EL (cell line): ENCODE measurements at places on chromosomes 7 and 10.
A peak's percentile ranks its signal among the peaks of the same experiment; 100 is the strongest.

GRCh38 chr7:45495618-45496017 is 78.5 kb upstream of the ADCY1 start:
- DNase-seq: no peak

DNA sequence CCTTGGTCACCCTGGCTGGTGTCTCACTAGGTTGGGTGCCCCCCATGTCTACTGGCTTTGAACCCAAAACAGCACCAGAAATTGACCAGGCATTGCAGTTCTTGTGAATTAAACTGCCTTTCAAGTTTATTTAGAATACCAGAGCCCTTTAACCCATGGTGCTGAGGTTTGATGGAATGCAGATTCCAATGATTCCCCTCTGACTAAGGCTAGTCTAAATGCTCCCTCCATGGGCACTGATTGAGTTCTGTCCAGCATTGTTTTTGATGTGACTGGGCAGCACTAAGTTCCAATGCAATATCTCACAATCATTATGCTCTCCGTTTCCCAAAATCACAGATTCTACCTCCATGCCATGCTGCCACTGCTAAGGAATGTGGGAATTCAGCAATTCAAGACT is 1047.4 kb upstream of the LRRN3 start:
- DNase-seq: peak; percentile 63

GRCh38 chr7:134996097-134996550 is 9.8 kb downstream of the AGBL3 start:
- no peak for DNase-seq

DNA sequence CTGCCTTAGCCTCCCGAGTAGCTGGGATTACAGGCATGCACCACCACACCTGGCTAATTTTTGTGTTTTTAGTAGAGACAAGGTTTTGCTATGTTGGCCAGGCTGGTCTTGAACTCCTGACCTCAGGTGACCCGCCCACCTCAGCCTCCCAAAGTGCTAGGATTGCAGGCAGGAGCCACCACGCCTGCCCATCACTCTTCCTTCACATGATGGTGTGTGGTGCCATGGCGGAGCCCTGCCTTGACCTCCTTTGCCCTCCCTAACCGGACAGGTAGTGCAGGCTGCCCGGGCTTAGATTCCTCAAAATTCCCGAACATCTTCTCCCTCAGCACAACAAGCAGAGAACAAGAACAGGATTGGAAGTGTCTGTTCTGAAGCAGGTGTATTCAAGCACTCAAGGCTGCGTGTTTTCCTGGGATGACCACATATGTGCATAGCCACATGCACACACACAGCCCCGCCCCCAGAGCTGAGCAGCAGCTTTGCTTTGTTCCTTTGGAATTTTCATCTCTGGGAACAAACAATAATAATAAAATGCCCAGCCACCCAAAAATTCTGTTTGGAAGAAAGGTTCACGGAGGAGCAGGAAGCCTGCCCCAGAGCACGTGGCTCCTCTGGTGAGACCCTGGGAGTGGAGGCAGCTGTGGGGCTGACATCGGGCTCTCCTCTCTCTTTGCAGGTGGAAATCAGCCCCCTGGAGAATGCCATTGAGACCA is 131.3 kb upstream of the NPS start:
- no peak for DNase-seq

- no peak for DNase-seq
These were observed 859.0 kb upstream of the AUTS2 start for GRCh38 chr7:68739306-68739705.

GRCh38 chr7:157360483-157361025 is 23.8 kb downstream of the DNAJB6 start:
- DNase-seq: no peak

- DNase-seq: no peak
These were observed 615.2 kb downstream of the GRM8 start for GRCh38 chr7:126637538-126637937.

DNA sequence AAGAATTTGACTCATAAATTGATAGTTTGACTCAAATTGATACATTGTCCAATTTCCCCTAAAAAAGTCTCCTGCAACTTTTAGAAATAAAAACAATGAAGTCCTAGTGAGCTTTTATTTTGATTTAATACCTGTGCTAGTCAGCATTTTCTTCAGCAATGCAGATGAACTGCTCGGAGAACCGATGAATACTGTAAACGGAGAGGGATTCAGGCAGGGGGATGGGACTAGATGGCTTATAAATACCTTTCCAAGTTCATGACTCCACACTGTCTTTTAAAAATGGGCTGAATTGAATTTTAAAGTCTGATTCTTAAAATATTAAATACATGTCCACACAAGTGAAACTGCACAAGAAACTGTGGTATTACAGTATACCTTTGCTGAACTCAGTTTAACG is 12.7 kb downstream of the EEPD1 start:
- no peak for DNase-seq

GRCh38 chr10:42952349-42952748 is 124.5 kb upstream of the RET start:
- peak; percentile 50 for DNase-seq

GRCh38 chr7:42494736-42495135 is 257.7 kb upstream of the GLI3 start:
- DNase-seq: no peak

DNA sequence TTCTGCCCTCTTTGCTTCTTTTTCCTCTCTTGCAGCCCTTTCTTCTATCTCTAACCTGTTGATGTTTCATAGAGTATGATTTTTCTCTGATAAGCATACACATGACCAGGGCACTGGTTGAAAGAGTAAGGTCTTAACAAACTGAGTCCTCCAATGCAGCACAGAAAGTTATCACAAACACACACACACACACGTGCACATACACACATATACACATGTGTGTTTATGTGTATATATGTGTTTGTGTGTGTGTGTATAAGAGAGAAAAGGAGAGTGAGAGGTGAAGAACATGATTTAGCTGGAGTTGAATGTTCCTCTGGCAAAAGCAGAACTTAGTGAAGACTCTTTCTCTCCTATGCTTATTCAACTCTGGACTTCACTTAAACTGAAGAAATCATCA is 130.0 kb downstream of the KLF6 start:
- DNase-seq: no peak

- peak; percentile 19 for DNase-seq
These were observed at the start of gene PTPRZ1 for GRCh38 chr7:121872831-121873288. Gene PTPRZ1, plus strand, starts transcription at chr7:121873161. Its CDS starts 339 bp downstream, at chr7:121873500.

GRCh38 chr10:44539178-44539577 is 154.3 kb upstream of the CXCL12 start:
- DNase-seq: no peak

- no peak for DNase-seq
These were observed 191.5 kb downstream of the CELF2 start for GRCh38 chr10:11208908-11209829.

- DNase-seq: no peak
These were observed 67.8 kb downstream of the TBXAS1 start for GRCh38 chr7:139896831-139897230.

DNA sequence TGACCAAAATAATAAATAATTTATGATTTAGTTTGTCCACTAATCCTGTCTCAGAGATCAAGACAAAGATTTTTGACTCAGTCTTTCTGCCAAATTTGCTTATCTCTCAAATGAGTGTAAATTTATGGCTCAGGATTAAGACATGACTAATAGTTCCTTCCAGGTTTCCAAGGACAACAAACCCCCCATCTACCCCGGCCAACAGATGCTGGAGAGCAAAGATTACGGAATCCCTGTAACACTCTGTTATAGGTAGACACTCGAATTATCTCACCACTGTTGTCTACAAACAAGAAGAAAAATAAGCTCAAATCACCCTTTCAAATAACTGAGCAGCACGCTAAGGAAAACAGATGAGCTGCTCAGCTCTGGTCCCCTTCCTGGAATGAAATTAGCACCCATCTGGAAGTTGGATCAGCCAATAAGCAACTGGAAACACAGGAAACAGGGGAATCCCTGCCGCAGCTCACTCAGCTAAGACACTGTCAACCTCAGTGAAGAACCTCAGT is 56.8 kb upstream of the SVIL start:
- peak; percentile 48 for DNase-seq

- no peak for DNase-seq
These were observed 140.0 kb downstream of the PTPRN2 start for GRCh38 chr7:158447506-158448171.

GRCh38 chr10:112658900-112659638 is 212.1 kb downstream of the VTI1A start:
- peak; percentile 68 for DNase-seq

GRCh38 chr10:85610381-85611092 is 756.1 kb downstream of the GRID1 start:
- no peak for DNase-seq

GRCh38 chr10:55330486-55330885 is 529.5 kb upstream of the PCDH15 start:
- DNase-seq: no peak

DNA sequence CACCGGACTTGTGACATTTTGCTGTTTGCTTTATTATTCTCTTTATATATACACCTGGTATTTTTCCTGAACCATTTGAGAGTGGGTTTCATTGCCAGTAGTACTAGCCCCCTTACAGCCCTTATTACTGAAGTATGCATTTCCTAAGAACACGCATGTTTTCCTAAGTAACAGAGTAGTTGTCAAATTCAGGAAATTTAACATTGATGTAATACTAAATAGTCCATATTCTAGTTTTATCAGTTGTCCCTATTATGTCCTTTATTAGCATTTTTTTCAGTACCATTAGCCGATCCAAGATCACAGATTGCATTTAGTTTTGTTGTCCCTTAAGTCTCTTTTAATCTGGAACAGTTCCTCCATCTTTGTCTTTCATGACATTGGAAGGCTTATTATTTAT is 8.0 kb downstream of the KMT2E start:
- DNase-seq: no peak

DNA sequence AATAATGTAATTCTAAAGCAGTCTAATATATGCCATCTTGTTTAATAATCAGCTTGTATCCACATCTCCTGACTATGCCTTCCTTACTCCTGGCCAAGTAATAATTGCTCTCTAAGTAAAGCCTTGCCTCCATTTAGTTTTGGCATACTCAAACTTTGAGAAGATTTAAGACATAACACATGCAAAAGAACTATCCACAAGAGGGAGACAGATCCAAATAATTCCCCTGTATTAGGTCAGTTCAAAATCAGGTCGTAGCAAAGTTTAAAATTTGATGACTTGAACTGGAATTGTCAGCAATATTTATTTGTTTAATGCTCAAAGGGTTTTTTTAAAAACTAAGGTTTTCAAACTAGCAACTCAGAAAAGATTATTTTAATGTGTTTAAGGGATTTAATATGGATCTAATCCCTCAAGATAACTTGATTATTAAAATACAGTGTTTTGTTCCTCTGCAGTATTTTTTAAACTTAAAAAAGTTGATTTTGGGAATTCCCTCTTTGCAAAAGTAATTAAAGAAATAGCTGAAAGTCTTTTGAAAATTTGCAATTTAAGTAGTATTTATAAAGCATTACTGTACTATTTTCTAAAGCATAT is 95.3 kb downstream of the HDAC9 start:
- peak; percentile 46 for DNase-seq

GRCh38 chr7:22631730-22632129 is 95.3 kb upstream of the IL6 start:
- DNase-seq: no peak

GRCh38 chr7:158582089-158582456 is 5.5 kb downstream of the PTPRN2 start:
- no peak for DNase-seq

GRCh38 chr7:51067258-51067657 is 249.4 kb downstream of the COBL start:
- no peak for DNase-seq

DNA sequence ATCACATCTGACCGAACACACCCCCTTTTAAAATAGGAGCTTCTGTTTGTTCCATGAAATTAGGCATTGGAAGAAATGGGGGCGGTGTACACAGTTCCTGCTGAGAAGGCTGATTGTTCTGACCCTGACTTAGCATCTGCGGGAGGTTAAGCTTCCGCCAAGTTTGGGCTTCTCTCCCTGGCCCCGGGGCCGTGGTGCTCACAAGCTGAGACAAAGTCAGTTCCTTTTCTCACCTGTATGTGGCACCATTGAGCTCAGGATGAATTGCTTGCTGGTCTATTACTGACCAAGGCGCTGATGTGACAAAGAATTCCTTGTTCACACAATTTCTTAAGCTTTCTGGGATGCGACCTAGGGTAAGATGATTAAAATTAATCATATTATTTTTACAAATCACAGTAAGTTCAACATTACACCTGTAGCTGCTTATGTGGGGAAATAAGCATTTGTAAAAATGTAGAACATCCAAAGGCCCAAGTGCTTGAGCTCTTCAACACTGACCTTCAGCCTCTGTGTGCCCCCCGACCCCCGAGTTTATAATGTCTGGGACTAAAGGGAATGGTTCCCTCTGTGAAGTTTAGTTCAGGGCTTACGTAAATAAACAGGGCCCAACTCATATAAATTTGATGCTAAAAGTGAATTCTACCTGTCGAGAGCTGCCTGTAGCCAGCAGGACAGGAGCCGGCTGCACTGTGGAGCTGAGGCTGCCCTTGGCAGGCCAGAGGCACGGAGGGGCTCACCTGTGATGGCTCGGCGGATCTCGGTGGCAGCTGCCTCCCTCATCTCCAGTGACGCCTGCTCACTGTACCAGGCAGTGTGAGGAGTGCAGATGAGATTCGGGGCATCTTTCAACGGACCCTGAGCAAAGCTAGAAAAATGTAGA is 50.8 kb downstream of the ZRANB1 start:
- DNase-seq: peak; percentile 68

- no peak for DNase-seq
These were observed 325.1 kb downstream of the HPSE2 start for GRCh38 chr10:98910546-98910945.

- no peak for DNase-seq
These were observed 274.3 kb downstream of the CCDC3 start for GRCh38 chr10:12726971-12727831.

GRCh38 chr10:103042129-103042528 is 124.0 kb downstream of the CNNM2 start:
- no peak for DNase-seq

GRCh38 chr10:88922041-88922440 is 30.5 kb downstream of the ACTA2 start:
- no peak for DNase-seq

DNA sequence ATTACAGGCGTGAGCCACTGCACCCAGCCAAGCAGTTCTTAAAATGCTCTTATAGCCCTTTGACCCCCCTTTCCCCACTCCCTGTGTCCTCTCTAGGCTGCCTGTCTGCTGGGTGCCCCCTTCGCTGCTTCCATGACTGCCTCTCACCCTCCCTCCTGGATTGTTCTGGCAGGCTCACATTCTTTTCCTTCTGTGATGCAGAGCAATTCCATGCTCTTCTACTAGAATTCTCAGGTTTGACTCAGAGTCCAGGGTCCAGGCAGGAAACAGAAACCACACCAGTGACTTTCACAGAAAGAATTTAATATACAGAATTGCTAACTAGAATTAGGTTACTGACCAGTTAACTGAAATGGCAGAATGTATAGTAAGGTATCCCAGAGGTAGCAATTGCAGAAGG is 244.8 kb downstream of the BAMBI start:
- DNase-seq: peak; percentile 81

DNA sequence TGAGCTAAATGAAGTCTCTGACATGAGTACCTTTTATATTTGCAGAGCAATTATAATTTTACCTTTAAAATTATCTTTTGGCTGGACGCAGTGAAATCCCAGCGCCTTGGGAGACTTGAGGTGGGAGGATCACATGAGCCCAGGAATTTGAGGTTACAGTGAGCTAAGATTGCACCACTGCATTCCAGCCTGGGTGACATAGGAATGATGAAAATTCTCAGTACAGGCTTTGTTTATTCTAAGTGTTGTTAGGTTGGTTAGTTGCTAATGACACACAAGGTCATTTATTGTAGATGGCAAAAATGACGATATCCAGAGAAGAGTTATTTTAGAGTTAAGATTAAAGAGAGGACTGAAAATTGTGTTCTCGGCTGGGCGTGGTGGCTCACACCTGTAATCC is 87.6 kb downstream of the XRCC2 start:
- peak; percentile 52 for DNase-seq
